ENCODE measurements at places on chromosomes 12 and 14.
A peak's percentile ranks its signal among the peaks of the same experiment; 100 is the strongest.

GRCh38 chr12:67590149-67590790, 58.3 kb upstream of the DYRK2 start:
- no peak for DNase-seq

DNA sequence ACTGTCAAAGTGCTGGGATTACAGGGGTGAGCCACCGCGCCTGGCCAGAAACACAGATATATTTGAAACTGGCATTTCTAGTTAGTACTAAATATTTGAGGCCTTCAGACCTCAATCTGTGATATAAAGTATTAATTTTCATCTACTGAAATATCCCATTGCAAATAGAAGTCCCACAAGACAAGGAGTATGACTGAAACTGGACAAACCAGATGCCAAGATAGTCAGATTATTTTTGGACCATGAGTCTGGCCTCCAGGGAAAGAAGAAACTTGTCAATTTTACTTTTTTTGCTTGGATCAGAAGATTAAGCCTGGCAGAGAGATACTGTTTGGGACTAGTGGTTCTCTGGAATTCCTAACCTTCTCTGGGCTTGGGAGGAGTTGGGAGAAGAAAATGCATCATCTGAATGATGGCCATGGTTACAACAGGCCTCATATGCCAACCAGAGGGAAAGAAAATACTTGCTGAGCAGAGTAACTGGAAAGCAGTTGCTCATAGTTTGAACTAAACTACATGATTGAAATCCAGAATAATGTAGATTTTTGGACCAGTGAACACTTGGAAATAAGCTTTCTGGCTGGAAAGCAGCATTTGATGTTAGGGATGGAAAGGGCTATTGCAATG, 2.9 kb upstream of the SMOC1 start:
- peak; percentile 13 for DNase-seq

DNA sequence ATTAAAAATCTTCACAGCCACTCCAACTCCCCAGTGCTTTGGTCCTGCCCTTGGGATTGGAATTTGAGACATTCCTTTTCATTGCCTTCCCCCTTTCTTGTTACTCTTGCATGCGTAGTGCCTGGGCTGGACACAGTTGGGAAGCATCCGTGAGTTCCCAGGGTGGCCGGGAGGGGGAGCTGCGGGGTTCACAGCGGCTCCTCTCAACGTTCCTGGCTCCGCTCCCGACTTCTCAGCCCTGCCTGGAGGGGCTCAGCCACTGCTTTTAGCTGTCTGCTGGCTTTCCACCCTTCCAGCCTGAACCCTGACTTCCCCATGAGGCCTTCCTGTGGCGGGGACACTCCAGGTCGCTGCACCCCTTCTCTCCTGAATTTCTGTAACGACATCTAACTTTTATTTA, 3.2 kb downstream of the TEX52 start:
- peak; percentile 84 for DNase-seq

- DNase-seq, result no peak
Observed at GRCh38 chr14:44756554-44756953, 205.2 kb downstream of the KLHL28 start.

GRCh38 chr12:16603260-16603915, 2.6 kb downstream of the LMO3 start:
- DNase-seq, result no peak

DNA sequence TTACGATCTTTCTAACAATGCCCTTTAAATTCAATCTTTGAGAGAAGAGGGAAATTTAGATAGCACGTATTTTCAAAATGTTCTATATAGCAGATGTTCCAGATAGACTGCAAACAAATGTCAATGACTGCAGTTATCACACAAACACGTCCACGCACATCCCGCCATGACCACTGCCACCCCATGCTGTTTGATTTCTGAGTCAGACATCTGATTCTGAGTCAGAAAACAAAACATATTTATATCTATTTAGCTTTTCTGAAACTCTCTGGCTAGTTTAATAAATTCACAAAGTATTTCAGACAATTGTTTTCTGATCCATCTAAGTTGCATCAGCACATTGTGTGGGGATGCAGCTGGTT, 105.9 kb upstream of the BCAT1 start:
- DNase-seq, result no peak

DNA sequence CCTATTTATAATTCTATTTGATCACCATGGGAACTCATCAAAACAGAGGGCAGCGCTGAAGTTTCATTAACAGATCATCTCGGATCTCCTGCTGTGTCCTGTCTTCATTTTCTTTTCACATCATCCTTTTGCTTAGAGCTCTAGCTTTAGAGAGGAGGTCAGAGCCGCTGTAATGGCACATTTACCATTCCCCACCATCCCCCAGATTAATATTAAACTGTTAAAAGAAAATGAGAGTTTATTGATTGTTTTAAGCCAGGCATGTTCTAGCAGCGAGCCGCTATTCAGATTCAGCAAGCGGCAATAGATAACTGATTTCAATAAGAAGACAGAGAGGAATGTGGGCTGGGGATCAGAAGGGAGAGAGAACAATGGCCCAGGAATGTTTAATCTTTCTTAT, 308.8 kb downstream of the EGLN3 start:
- no peak for DNase-seq
